ENCODE measurements at places on chromosomes 4 and X.

DNA sequence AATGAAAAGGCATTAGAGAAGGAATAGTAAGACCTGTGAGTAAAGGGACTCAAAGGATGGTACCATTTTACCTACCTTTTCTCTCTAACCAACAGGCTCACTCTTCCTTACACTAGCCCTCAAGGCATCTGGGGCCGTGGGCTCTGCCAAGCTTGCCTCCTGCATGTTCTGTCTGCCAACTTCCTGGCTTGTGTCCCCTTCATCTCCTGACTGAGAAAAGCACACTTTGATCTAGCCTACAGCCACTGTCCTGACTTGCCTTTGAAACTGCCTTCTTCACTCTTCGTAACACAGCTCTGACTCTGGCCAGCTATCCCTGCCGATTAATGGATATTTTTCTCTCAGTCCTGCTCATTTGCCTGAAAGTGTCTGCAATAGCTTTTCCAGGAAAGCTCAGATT is 76.5 kb downstream of the RASGEF1B start:
- DNase-seq = no peak

DNA sequence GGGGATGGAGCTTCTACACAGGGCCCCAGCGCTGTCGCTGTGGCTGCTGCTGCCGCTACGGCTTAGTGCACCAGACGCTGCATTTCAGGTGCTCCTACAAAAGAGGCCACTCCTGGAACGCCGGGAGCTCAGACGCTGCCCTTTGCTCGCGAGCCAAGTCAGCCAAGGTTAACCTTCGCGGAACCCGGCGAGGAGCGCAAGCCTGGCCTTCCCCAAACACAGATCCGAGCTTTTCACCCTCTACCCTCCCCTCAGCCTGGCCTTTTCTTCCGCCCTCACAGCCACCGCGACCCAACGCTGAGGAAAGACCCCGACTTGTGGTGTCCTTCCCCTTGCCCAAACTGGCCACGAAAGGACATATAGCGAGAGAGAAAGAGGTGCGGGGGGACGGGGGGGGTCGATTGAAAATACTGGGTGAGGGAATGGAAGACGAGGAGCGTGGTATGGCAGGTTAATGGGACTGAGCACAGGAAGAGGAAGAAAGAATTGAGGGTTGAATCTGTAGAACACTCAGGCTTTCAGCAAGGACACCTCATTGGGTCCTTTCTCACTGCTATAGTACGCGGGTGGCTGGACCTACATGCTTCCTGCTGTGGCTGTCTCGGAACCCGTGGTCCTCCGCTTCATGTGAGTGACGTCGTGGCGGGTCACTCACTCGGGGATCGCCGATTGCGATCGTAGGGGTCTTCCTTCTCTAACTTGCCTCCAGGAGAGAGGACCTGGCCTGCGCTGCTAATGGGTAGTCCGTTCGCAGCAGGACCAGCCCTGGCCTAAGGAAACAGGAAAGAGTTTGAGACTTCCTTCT is at the start of the genes AIMP1 and TBCK:
AIMP1 (plus strand) TSS at position 583 of the 805 bp plus-strand sequence. CDS start 8,460 bp downstream, outside the sequence.
TBCK (minus strand) TSS at position 242 of the 805 bp plus-strand sequence. CDS start 7,249 bp downstream, outside the sequence.
- peak; percentile 94 for DNase-seq

GRCh38 chrX:683576-683975 is 53.0 kb downstream of the SHOX start:
- DNase-seq = no peak

DNA sequence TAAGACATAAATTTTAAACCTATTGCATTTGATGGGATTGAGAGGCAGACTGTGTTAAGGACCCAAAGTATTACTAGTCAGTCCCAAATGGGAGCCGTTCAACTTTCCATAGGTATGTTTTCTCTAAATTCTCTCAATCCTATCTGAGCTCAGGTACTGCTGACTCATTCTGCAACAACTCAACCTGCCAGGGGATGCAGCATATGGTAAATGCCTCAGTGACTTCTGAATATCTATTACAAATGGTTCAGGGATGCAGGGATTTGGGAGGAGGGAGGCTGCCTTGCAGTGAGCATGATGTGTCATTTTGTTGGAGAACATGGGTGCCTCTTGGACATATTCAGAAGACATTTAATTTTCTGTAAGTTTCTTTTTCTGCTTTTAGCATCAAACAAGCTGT is 97.3 kb downstream of the HDAC8 start:
- no peak for DNase-seq

DNA sequence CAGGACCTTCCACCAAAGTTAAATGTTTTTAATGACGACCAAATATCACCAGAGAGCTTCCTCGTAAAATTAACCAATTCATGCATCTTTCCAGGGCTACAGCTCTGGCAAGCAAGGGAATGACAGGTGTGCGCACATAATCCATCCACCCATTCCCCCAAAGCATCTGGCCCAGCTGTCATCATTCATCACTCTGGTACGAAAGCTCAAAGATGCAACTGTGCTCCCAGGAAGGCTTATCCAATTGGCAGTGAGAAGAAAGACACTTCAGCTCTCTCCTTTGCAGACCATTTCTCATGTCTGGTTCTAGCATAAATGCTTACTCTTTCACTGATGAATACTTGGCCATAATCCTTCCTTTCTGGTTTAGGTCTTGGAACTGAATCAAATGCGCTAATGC is 139.2 kb downstream of the NSUN7 start:
- DNase-seq = no peak

DNA sequence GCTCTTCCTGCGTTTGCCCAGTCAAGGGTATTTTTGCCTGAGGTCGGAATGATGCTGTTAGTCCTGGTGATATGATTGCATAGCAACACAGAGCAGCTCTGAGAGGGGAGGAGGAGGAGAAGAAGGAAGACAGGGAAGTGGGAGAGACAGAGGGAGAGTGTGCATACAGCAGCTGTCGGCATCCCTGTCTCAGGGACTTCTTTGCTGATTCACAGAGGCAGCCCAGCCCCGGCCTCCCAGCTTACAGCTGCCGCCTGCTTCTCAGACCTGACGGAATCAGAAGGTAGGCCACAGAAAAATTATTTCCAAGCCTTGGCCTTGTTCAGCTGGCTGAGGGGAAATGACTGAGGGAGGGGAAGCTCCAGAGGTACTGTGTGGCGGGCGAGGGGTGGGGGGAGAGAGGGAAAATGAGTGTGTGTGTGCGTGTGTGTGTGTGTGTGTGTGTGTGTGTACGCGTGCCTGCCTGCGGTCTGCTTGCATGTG is 319 bp downstream of the DRP2 start:
- peak; percentile 62 for DNase-seq

DNA sequence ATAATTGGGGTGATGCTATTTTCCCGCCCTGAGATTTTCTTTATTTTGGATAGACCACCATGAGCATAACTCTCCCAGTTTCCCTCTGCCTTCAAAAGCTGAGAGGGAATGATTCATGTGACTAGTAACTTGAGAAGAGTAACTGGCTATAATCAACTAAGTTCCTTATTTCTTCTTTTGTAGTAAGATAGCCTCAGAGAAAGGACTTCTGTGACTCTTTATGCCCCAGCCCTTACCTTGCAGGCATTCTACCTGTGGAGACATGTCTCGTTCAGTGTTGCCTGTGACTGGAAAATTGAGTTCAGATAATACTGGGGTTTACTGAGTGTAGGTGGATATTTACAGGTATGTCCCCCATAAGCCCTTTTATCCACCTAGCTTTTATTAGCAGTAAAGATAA is 715.4 kb upstream of the HS3ST1 start:
- no peak for DNase-seq

DNA sequence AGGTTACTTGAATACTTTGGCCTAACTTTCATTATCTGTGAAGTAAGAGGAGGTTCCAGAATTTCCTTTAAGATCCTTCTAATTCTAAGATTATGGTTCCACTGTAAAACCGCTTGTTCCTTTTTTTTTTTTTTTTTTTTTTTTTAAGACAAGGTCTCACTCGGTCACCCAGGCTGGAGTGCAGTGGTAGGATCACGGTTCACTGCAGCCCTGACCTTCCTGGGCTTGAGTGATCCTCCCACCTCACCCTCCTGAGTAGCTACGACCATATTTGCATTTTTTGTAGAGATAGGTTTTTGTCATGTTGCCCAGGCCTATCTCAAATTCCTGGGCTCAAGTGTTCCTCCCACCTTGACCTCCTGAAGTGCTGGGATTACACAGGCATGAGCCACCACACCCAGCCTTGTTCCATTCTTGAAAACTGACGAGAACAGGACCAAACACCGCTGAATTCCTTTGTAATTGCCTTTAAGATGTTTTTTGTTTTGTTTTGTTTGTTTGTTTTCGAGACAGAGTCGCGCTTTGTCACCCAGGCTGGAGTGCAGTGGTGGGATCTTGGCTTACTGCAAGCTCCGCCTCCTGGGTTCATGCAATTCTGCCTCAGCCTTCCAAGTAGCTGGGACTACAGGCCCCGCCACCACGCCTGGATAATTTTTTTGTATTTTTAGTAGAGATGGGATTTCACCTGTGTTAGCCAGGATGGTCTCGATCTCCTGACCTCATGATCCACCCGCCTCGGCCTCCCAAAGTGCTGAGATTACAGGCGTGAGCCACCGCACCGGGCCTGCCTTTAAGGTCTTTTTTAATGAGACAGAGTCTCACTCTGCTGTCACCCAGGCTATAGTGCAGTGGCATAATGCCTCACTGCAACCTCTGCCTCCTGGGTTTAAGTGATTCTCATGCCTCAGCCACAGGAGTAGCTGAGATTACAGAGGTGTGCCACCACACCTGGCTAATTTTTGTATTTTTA is 6.8 kb downstream of the PDS5A start:
- no peak for DNase-seq

DNA sequence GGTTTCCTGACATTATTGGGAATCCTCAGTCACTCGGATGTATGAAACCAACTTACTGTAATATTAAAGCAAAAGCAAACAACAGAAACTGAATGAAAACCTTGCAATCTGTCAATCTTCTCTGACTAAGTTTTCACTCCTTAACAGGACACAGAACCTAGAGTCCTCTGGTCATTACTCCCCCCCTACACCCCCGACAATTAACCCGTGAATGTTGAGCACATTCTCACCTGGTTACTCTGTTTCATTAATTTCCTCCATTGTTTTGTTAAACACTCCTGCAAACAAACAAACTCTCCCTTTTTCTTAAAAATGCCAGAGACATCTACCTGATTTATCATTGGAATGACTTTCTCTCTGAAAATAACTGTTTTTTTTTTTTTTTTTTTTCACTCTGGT is 469.0 kb upstream of the PRKX start:
- no peak for DNase-seq

GRCh38 chrX:133005042-133005441 is 46.6 kb upstream of the HS6ST2 start:
- peak; percentile 5 for DNase-seq

DNA sequence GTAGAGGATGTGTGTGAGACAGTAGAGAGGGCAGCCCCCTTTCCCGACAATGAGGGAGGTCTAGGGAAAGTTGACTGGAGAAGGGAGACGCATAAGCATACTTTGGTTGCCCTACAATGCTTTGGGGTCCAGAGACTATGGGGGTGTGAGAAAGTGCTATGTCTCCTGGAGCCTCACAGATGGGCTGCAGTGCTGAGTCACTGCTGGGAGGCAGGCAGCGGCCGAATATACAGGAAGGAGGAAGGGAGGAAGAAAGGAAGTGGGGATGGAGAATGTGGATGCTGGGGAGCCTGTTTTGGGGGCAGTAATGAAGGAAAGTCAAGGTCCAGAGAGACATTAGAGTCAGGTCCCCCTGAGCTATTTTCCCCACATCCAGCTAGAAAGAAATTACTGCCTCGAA is 12.7 kb downstream of the DRP2 start:
- no peak for DNase-seq

DNA sequence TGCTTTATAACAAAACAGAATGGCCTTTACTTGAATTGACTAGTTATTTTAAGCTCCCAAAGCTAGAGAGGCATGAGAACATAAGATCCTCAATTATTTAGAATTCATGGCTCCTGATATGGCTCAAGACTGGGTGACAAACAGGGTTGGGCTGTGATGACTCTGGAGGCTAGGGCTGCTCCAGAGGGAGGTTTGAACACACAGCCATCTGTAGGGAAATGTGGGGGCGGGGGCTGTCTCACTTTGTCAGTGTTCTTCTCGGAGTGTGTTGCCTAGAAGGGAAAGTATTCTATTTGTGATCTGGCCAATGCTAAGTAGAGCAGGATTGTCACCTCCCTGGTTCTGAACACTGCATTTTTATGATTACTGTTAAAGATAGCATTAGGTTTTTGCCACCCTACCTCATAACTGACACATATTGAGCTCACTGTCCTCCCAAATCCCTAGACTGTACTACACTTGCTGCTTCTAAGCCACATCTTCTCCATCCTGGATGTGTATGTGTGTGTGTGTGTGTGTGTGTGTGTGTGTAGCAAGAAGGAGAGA is 45.9 kb downstream of the VSIG4 start:
- no peak for DNase-seq

DNA sequence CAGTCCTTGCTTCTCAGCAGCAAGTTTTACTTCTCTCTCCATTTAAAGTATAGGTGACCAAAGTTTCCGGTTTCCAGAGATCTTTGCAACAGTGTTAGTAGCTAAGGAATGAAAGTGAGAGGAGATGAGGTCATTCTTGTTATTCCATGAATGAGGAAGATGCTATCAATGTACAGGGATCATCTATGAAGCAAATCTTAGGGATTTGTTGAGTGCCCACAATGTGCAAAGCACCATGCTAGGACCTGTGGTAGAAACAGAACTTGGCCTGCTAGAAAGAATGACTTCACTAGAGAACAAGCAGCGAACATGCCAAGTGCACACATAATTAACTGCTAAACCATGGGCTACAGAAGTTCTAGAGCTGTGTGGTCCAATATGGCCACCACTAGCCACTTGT is 112.5 kb downstream of the MID1 start:
- peak; percentile 15 for DNase-seq

- DNase-seq = no peak
These were observed 84.6 kb downstream of the TSPAN5 start for GRCh38 chr4:98573791-98574190.

GRCh38 chr4:3239998-3240920 is 8.7 kb upstream of the MSANTD1 start:
- DNase-seq = no peak

DNA sequence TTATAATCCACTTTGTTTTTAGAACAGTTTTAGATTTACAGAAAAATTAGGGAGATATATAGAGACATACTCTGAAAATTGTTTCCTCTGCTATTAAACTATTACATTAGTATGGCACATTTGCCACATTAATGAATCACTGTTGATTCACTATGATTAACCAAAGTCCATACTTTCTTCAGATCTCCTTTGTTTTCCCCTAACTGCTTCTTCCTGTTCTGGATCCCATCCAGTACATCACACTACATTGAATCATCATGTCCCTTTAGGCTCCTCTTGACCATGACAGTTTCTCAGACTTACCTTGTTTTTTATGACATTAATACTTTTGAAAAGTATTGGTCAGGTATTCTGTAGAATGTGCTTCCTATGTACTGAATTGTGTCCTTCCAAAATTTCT is 109.2 kb upstream of the EDNRA start:
- DNase-seq = peak; percentile 63

DNA sequence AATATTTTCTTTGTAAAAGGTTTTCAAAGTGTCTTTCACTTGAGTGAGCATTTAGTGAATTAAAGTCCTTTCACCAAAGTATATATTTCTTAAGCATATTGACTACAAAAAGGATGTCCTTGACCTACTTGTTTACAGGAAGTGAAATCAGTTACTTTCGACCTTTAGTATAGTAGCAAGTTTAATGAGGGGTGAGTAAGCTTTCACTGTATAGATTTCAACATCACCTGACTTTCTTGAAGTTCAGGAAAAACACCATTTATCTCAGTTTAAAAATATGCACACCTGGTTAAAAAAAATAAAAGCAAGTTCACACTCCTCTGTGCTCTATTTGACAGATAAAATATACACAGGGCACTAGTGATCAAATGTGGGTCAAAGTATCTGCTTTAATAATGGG is 88.1 kb downstream of the CCSER1 start:
- DNase-seq = no peak

- peak; percentile 15 for DNase-seq
These were observed 12.9 kb upstream of the WDR19 start for GRCh38 chr4:39169426-39169825.

GRCh38 chr4:47088298-47088697 is 56.9 kb downstream of the GABRB1 start:
- DNase-seq = no peak

- DNase-seq = peak; percentile 15
These were observed 18.4 kb downstream of the MSMO1 start for GRCh38 chr4:165345666-165346417.
